A549 treated with AZD2906 at 1 μM for 4 hours (cell line): ENCODE measurements at places on chromosomes 5 and 9. TPM values are rescaled to one million over a fixed set of nuclear protein-coding genes. Genes with fewer than 3 reads are reported as not detected.

Gene ANKRD55
- 0.06 TPM in 1 of 5 replicates, not detected in the others for total RNA-seq

Gene PCDHB4
- total RNA-seq, result 0.03 to 0.12 TPM (median 0.06 TPM) in 5 replicates

Gene MARCOL
- not detected in 5 replicates for total RNA-seq

Gene IL3
- not detected in 5 replicates for total RNA-seq

Gene TNFSF8
- total RNA-seq, result not detected in 5 replicates

Gene SPATA31A3
- not detected in 5 replicates for total RNA-seq

Gene FOXD4L3
- 0.05 to 0.21 TPM (median 0.10 TPM) in 4 of 5 replicates, not detected in the other for total RNA-seq

Gene SOHLH1
- total RNA-seq, result 0.05 to 0.08 TPM (median 0.05 TPM) in 3 of 5 replicates, not detected in the others

Gene DAB2IP
- 9.8 to 14.0 TPM (median 11.2 TPM) in 5 replicates for total RNA-seq

Gene ACOT12
- total RNA-seq, result 0.10 TPM in 1 of 5 replicates, not detected in the others

Gene PPP3R2
- not detected in 5 replicates for total RNA-seq

Gene TAS2R1
- not detected in 5 replicates for total RNA-seq

Gene ASS1
- total RNA-seq, result 19.0 to 23.4 TPM (median 21.5 TPM) in 5 replicates

Gene HAPLN1
- total RNA-seq, result not detected in 5 replicates

Gene MYO10
- total RNA-seq, result 31.7 to 41.8 TPM (median 34.2 TPM) in 5 replicates

Gene FEM1C
- total RNA-seq, result 6.8 to 9.1 TPM (median 7.5 TPM) in 5 replicates

Gene PCDHGB2
- 0.05 to 0.08 TPM (median 0.07 TPM) in 5 replicates for total RNA-seq

Gene PAIP2
- 75.2 to 96.5 TPM (median 82.7 TPM) in 5 replicates for total RNA-seq

Gene SARDH
- 0.02 to 0.34 TPM (median 0.08 TPM) in 5 replicates for total RNA-seq

Gene OR13C3
- not detected in 5 replicates for total RNA-seq

Gene PTGDS
- total RNA-seq, result 0.47 to 1.4 TPM (median 0.62 TPM) in 5 replicates

Gene SEMA5A
- under 0.01 TPM in 2 of 5 replicates, not detected in the others for total RNA-seq

Gene SPATA31E1
- 0.01 TPM in 1 of 5 replicates, not detected in the others for total RNA-seq

Gene MSMP
- 0.15 to 0.38 TPM (median 0.23 TPM) in 4 of 5 replicates, not detected in the other for total RNA-seq

Gene PCDHA7
- 0.06 to 0.12 TPM (median 0.08 TPM) in 5 replicates for total RNA-seq

Gene PTGES
- 151 to 187 TPM (median 161 TPM) in 5 replicates for total RNA-seq

Gene CDH9
- total RNA-seq, result not detected in 5 replicates

Gene CCDC107
- 25.4 to 33.7 TPM (median 32.3 TPM) in 5 replicates for total RNA-seq

Gene IFNB1
- not detected in 5 replicates for total RNA-seq

Gene FCN2
- not detected in 5 replicates for total RNA-seq

Gene EEIG1
- total RNA-seq, result 36.3 to 51.9 TPM (median 38.3 TPM) in 5 replicates

Gene UBQLN1
- 99.5 to 121 TPM (median 105 TPM) in 5 replicates for total RNA-seq

Gene CDC20B
- total RNA-seq, result 0.03 to 0.10 TPM (median 0.07 TPM) in 5 replicates

Gene KCNT1
- total RNA-seq, result 0.02 to 0.05 TPM in 2 of 5 replicates, not detected in the others

Gene SLC6A7
- total RNA-seq, result 0.02 to 0.03 TPM in 2 of 5 replicates, not detected in the others

Gene TAF11L5
- not detected in 5 replicates for total RNA-seq

Gene SUB1
- total RNA-seq, result 187 to 247 TPM (median 239 TPM) in 5 replicates

Gene PCDHGC4
- 0.02 to 0.07 TPM in 2 of 5 replicates, not detected in the others for total RNA-seq

Gene EPB41L4A
- 2.5 to 3.4 TPM (median 3.3 TPM) in 5 replicates for total RNA-seq

Gene CSF1R
- total RNA-seq, result 0.15 to 0.31 TPM (median 0.20 TPM) in 5 replicates

Gene TMED9
- total RNA-seq, result 276 to 288 TPM (median 279 TPM) in 5 replicates

Gene PCDHGA2
- total RNA-seq, result 0.40 to 0.74 TPM (median 0.53 TPM) in 5 replicates

Gene NEK6
- total RNA-seq, result 52.2 to 67.2 TPM (median 63.0 TPM) in 5 replicates

Gene CCL27
- total RNA-seq, result 0.14 to 0.33 TPM (median 0.24 TPM) in 4 of 5 replicates, not detected in the other

Gene CDH18
- total RNA-seq, result not detected in 5 replicates

Gene TXNDC8
- total RNA-seq, result not detected in 5 replicates

Gene KIF12
- 1.3 to 1.9 TPM (median 1.5 TPM) in 5 replicates for total RNA-seq

Gene LTC4S
- 0.28 TPM in 2 of 5 replicates, not detected in the others for total RNA-seq

Gene N4BP3
- total RNA-seq, result 0.77 to 1.1 TPM (median 1.0 TPM) in 5 replicates

Gene TMC1
- total RNA-seq, result 0.02 to 0.10 TPM (median 0.07 TPM) in 4 of 5 replicates, not detected in the other

Gene KIF4B
- 0.01 to 0.06 TPM (median 0.03 TPM) in 4 of 5 replicates, not detected in the other for total RNA-seq
